Hematopoietic multipotent progenitor cell treated with erythropoietin and hydrocortisone succinate and interleukin-3 and kit ligand, for 6 days (in vitro differentiated cells): ENCODE measurements at places on chromosomes 5 and 9.
A peak's percentile ranks its signal among the peaks of the same experiment; 100 is the strongest.

DNA sequence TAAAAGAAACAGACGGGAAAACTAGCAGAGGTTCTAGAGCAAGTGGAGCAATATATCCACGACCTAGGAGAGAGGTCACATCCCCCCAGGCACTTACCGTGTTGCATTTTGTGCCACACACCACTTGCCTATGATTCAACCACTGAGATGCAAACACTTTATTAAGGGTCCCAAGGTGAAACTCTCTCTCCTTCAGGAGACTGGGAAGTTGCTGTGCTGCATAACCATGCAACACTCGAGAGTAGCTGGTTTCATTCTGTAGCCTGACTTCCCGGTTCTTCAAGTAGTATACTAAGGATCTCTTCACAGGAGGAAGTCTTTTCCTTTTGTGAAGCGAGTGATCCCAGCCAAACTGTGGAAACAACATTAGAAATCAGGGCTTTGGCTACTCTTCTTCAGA lies 1.6 kb downstream of the DCAF12 start:
- no peak for DNase-seq

- no peak for DNase-seq
Observed at GRCh38 chr5:12659686-12660085, 755.4 kb upstream of the CTNND2 start.

DNA sequence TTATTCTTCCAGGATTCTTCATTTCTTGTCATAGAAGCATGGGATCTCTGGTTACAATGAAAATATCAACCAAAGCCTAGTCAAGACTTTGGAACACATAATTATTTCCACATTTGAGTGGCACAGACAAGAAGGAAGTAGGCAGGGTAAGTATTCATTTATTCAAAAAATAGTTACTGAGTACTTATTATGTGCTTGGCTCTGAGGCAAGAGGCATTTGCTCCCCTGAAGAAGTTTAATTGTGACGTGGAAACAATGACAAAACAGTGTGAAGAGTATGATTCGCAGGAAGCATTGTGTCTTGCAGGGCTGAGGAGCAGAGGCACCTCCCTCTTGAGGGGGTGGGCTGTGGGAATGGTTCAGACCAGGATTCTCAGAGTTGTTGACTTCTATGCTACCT lies 45.0 kb upstream of the TNFSF15 start:
- DNase-seq: no peak

DNA sequence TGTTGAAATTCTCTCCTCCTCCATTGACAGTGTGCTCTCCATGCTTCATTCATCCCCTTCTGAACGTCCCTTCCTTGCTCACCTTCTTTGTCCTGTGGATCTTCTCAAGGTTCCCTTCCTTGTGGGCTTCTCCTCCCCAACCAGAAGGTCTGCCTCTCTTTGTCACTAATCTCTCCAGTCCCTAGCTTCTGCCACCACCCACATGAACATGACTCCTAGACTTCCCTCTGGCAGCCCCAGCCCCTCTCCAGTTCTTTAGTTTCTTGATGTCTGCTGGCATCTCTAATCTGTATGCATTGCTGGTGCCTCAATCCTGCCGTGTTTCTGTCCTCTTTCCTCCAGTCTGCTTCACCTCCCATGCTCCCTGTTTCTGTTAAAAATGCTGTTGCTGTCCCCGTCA lies 79.3 kb downstream of the ARHGAP26 start:
- no peak for DNase-seq

GRCh38 chr5:179211631-179212030 lies 133.6 kb downstream of the ADAMTS2 start:
- no peak for DNase-seq

DNA sequence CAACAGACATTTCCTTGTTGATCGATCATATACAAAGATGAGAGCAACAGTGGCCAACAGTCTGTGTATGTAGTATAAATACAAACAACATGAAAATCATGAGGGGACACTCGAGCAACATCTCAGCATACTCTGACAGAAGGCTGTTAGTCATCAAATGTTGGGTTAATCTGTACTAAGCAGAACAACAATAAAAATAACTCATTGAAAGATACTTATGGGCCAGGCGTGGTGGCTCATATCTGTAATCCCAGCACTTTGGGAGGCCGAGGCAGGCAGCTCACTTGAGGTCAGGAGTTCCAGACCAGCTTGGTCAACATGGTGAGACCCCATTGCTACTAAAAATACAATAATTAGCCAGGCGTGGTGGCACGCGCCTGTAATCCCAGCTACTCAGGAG lies 67.3 kb downstream of the SCAI start:
- DNase-seq: peak; percentile 10

GRCh38 chr5:93355691-93356090 lies 225.3 kb downstream of the NR2F1-AS1 start:
- DNase-seq: no peak

GRCh38 chr5:109253262-109253661 lies 156.5 kb downstream of the PJA2 start:
- DNase-seq: no peak

- DNase-seq: no peak
Observed at GRCh38 chr9:61665330-61665751, 475.5 kb downstream of the SPATA31A7 start.

DNA sequence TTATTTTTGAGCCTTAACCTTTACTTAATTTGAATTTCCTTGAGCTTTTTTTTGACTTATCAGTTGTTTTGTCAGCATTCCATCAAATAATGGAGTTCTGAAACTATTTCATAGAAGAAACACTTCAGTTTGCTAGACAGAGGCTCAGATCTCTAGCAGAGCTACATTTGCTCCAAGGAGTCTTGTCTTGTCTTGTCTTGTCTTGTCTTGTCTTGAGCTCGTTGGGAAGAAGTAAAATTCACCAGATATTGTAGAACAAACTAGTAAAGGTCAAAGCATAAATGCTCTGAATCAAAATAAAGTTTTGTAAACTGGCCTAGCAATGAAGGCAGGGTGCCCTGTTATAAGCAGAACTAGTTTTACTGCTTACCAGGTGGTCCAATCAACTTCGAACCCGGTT lies 33.5 kb downstream of the RAB24 start:
- no peak for DNase-seq

- DNase-seq: no peak
Observed at GRCh38 chr5:36536616-36537005, 69.8 kb upstream of the SLC1A3 start.

DNA sequence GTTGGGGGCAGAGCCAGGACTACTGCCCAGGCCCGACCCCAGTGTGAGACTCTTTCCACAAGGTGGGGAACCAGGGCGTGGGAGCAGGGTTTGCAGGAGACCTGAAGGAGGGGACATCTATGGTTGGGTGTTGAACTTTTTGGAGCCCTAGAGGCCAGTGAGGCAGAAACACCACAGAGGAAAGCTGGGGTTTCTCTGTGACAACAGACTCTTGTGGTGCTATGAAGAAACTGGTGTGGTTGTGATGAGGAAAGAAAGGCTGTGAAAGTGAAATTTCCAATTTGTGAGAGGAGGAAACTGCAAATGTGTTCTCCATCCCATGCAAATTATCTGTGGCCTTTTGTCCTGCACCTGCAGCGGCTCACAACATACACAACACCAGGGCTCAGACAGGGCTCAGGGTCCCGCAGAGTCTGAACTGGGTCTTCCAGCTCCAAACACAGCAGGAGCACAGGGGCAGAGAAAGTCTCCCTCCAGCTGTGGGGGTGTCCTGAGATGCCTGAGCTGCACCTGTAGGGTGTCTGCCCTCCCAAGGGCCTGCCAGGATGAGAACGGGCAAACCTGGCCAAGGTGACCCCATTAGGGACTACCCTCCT lies 51.4 kb upstream of the GRHPR start:
- DNase-seq: no peak

DNA sequence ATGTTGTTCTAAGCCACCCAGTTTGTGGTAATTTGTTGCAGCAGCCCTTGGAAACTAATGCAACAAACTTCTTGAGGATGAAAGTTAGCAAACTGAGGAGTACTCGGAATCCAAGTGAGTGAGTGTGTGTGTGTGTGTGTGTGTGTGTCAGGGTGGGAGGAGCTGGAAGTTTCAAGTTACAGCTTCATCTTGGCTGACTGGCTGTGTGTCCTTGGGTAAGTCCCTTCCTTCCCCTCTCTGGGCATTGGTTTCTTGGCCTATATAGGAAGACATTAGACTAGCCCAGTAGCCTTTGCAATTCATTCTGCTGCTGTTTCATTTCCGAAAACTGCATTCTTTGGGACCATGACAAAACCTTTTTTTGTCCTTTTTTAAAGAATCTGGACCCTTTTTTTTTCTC lies 157.2 kb downstream of the MELK start:
- no peak for DNase-seq

GRCh38 chr5:6279607-6280006 lies 98.7 kb downstream of the MED10 start:
- no peak for DNase-seq

GRCh38 chr9:114156657-114157421 lies 1.5 kb downstream of the COL27A1 start:
- DNase-seq: no peak

DNA sequence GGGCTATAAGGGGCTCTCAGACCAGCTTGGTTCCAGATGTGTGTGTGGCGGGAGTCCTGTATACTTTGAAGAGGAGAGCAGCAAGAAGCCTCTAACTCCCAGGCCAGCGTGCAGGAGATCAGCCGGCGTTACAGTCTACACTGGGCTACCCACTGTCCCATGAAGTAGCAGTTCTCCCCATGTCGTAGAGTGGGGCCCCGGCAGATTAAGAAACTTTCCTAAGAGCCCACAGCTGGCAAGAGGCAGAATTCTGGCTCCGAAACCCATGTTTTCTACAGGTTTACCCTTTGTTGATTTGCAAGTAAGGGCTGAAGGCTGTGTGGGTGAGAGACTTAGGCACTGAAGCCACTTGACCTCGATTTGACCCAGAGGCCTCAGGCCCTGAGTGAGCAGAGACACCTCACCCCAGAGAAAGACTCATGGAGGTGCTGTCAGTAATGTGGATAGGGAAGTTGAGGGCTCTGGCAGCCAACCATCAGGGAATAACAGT lies 881 bp upstream of the B4GALT1 start:
- peak; percentile 45 for DNase-seq

DNA sequence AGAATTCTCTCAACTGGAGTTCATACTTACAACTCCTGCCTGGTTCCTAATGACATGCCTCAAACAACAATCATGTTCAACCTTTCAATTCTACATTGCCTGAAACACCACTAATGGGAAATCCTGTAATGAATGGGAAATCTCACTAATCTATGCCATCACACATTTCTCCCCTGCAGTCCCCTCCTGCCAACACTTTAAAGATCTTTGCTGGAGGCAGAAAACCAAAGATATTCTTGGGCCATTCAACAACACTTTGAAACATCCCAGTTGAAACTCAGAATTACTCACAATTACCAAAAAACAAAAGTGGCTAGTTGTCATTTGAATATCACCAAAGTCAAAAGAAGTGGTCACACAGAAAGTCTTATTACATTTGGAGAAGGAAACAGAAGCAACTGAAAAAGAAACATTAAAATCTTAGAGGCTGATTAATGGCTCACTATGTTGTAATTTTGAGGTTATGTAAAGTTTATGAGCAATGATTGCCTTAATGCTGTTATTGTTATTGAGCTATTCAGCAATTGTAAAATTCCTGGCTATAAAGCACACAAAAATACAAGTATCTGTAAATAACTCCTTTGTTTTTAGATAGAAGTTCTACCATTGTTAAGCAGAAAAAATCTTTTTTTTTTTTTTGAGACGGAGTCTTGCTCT lies 313.4 kb upstream of the SLC30A5 start:
- DNase-seq: no peak

DNA sequence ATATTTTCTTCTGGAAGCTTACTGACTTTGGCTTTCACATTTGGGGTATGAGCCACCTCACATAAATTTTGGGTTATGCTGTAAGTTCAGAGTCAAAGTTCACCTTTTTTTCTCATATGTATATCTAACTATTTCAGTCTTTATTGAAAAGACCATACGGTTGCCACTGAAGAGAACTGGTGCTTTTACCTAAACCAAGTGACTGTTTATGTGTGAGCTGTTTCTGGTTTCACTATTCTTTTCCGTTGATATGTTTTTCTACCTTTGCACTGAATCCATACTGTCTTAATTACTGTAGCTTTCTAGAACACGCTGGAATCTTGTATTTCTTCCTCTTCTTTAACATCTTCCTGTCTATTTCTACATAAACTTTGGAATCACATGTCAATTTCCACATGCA lies 36.3 kb upstream of the SPINK5 start:
- DNase-seq: no peak

GRCh38 chr9:128416014-128416413 lies 4.6 kb upstream of the CERCAM start:
- DNase-seq: no peak

- DNase-seq: no peak
Observed at GRCh38 chr5:30997681-30998080, 195.8 kb upstream of the CDH6 start.

- no peak for DNase-seq
Observed at GRCh38 chr5:157025093-157025698, 33.7 kb downstream of the HAVCR1 start.

DNA sequence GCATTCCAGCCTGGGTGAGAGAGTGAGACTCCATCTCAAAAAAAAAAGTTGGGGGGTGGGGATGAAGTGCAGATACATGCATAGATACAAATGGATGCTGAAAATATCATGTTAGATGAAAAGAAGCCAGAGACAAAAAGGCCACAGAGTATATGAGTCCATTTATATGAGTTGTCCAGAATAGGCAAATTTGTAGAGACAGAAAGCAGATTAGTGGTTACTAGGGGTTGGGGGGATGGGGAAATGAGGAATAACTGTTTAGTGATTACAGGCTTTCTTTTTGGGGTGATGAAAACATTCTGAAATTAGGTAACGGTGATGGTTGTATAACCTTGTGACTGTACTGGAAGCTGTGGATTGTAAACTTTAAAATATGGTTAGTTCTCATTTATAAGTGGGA lies 13.8 kb upstream of the LHFPL2 start:
- no peak for DNase-seq

GRCh38 chr9:128067645-128068385 lies at the start of gene SLC25A25:
Gene SLC25A25 (plus strand): TSS chr9:128068232. CDS start chr9:128068320, 88 bp downstream.
- peak; percentile 100 for DNase-seq

- DNase-seq: no peak
Observed at GRCh38 chr9:87558606-87559190, 61.0 kb downstream of the DAPK1 start.

- no peak for DNase-seq
Observed at GRCh38 chr5:52837068-52837467, 49.4 kb downstream of the ITGA1 start.

DNA sequence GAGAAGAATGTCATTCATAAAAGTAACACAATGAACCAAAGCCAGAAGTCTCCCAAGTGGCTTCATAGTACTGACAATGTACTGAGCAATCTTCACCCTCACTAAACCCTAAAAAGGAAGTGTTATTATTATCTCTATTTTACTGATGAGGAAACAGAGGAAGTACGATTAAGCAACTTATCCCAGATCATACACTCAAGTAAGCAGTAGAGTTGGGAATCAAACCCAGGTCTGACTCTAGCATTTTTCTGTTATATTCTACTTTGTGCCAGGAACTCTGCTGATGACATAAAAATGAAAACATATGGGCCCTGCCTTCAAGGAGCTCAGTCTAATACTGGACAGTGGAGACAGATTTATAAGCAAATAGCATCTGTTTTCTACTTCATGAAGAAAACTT lies 109.2 kb downstream of the RAPGEF6 start:
- DNase-seq: peak; percentile 26

GRCh38 chr5:88396751-88397281 lies 128.2 kb upstream of the TMEM161B start:
- DNase-seq: no peak

GRCh38 chr9:1917396-1917935 lies 97.7 kb upstream of the SMARCA2 start:
- DNase-seq: no peak
